ENCODE measurements at places on chromosomes 2 and 18.

DNA sequence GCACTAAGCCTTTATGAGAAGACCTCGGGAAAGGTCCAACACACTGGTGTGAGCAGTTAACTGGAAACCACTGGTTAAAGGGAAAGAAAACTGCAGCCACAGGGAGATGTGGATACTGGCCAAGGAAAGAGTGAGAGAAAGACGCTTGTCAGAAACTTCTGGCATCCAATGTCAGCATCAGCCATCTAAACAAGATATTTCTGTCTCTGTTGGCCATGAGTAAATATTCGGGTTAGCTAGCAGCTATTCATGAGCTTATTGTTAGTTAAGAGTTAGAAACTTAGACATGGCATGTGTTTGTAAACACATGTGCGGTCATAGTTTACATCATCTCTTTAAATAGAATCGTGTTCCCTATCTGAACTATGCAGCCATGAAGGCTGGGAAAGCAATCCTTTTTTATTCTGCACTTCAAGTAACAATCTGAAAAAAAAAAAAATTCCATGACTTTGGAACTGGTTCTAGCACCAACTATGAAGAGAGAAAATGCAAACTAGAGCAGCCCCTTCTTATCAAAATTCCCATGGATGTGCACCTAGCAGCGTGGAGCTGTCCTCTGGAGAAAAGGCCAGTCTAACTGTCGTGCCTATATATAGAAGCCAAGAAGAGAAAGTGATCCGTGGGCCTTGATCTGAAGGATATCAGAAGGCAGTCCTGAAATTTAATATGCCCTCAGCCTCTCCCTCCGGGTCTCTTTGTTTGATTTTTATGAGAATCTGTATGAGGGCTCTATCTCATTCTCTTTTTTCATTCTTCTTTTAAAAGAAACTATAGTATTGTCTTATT, 84.0 kb upstream of the RFX8 start:
- DNase-seq = no peak

GRCh38 chr2:42558827-42559226, 9.6 kb upstream of the MTA3 start:
- no peak for DNase-seq

DNA sequence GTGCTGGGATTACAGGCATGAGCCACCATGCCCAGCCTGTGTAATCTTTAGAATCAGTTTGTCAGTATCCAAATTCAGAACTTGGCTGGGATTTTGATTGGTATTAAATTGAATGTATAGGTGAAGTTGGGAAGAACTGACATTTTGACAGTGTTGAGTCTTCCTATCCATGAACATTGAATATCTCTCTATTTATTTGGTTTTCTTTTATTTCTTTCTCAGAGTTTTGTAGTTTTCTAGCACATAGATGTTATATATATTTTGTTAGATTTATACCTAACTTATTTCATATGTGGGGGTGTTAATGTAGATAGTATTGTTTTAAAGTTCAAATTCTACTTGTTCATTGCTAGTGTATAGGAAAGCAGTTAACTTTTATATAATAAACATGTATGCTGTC, 31.5 kb downstream of the CEP192 start:
- no peak for DNase-seq

DNA sequence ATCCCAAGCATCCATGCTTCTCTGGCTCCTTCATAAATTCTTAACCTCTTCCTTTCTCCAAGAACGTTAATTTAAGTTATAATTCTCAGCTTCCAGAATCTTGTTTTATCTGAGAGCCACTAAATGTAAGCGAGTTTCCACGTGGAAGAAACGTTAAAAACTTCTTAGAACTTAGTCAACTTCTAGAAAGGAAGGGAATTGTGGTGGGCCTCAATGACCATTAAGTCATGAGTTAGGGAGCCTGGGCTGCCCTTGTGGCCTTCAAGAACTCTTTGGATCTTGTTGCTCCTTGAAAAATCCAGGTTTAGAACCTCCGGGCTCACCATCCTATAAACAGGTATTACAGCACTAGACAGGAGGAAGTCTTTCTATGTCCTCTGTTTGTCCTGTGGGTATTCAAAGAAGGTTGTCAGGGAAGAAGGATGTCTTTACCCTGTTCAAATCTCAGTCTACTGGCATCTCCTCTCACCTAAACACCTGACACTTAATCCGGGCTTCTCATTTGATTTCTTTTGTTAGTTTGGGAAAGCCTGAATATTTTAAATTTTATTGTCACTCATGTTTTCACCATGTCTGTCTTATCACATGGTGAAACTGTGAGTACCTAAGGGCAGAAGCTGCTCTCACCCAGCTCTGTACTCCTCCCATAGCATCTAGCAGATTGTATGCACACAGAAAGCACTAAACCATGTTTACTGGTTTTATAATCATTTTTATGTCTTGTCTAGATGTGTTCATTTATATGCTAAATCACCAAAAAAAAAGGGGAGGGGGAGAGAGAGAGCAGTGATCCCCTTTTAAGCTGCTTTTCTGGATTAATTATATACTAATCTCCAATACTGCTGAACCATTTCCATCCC, 6.3 kb downstream of the RND3 start:
- DNase-seq = no peak

GRCh38 chr2:21015281-21015645, 28.6 kb downstream of the APOB start:
- DNase-seq = no peak

- no peak for DNase-seq
Observed at GRCh38 chr2:18548621-18549020, 11.8 kb downstream of the RDH14 start.

DNA sequence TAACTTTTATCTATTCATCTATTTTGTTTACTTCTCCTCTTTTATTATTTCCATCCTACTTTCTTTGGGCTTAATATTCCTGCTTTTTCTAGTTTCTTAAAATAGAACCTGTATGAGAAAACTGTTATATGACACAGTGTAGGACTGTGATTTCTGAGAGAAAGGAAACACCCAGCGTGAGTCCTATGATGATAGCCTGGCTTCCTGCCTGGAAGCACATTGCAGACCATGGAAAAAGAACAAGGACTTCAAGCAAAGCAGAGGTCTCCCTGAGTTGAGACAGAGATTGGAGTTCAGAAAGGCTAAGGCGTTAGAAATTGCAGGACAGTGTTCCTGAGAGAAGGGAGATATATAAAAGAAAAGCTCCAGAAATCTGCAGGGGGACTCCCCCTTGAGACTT, 7.8 kb downstream of the RBM44 start:
- DNase-seq = no peak

DNA sequence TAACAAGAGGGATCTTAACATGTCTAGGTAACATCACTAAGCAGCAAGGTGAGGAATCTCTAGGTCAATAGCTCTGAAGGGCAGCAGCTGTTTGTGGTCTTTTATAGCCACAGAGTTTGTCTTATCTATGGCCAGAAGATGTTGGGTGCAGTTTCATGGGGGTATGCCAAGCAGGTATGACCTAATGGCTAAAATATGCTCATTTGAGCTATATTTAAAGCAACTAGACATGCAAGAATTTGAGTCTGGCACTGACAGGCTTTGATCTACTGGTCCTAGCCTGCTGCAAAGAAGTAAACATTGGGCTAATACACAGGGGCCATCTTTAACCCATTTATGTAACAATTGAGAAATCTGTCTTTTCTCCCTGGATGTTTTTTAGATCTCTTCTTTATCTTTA, 13.9 kb upstream of the UGP2 start:
- DNase-seq = no peak

GRCh38 chr18:38545071-38545470, 979.5 kb upstream of the CELF4 start:
- no peak for DNase-seq
